ENCODE measurements at places on chromosomes 4 and X. TPM values are rescaled to one million over a fixed set of nuclear protein-coding genes. Genes with fewer than 3 reads are reported as not detected.

- no peaks in the 10 kb centered on the region for H3K36me3 ChIP-seq
- no peaks in the 10 kb centered on the region for H3K27me3 ChIP-seq
- H3K27ac ChIP-seq, result no peak overlapping the region
- no peak overlapping the region for H3K4me3 ChIP-seq
- DNase-seq, result no peak
These were observed 356.2 kb downstream of the GRIA2 start for GRCh38 chr4:157576671-157577217.

- no peaks in the 10 kb centered on the region for H3K36me3 ChIP-seq
- H3K4me3 ChIP-seq, result no peak overlapping the region
- DNase-seq, result no peak
- H3K27me3 ChIP-seq, result no peaks in the 10 kb centered on the region
- H3K27ac ChIP-seq, result no peak overlapping the region
These were observed 132.2 kb upstream of the FUNDC1 start for GRCh38 chrX:44674906-44675305.

DNA sequence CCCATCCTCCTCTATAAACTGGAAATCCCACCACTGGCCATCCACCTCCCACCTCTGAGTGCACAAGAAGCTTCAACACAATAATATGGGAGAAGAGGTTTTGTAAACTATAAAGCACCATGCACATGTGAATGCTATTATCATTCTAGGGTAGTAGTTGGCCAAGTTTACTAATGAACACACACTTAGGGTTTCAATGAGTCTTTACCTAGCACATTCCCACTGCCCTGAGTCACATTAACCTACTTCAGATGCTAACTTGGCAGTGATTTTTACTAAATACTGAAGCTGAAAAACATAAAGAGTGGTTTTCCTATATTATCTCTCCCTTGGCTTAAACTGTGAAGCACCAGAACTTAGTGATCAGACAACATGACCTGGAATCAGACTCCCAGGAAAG is 93.9 kb downstream of the SH3KBP1 start:
- no peak overlapping the region for H3K4me3 ChIP-seq
- no peaks in the 10 kb centered on the region for H3K4me1 ChIP-seq
- no peak overlapping the region for H3K27ac ChIP-seq
- H3K27me3 ChIP-seq, result no peaks in the 10 kb centered on the region
- no peaks in the 10 kb centered on the region for H3K36me3 ChIP-seq
- DNase-seq, result no peak

GRCh38 chrX:39670281-39670680 is 427.5 kb downstream of the BCOR start:
- no peaks in the 10 kb centered on the region for H3K36me3 ChIP-seq
- H3K4me1 ChIP-seq, result no peaks in the 10 kb centered on the region
- no peaks in the 10 kb centered on the region for H3K27me3 ChIP-seq
- no peak for DNase-seq
- H3K4me3 ChIP-seq, result no peak overlapping the region
- H3K27ac ChIP-seq, result no peak overlapping the region

DNA sequence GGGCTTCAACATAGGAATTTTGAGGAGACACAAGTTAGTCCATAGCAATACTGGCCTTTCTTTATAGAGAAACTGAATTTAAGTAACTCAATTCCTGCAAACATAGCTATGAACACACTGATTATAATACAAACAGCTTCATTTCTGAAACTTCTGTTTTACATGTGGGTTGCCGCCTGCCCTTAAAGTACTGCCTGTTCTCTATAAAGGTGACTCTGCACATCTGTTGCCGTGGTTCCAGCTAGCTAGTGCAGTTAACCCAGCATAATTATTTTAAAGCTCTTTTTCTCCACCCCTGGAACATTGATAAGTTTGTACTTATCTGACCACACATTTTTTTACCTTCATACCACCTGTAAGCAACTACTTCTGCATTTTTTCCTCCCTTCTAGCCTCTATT is 177.6 kb downstream of the NWD2 start:
- H3K4me3 ChIP-seq, result no peak overlapping the region
- no peaks in the 10 kb centered on the region for H3K36me3 ChIP-seq
- no peaks in the 10 kb centered on the region for H3K27me3 ChIP-seq
- no peaks in the 10 kb centered on the region for H3K4me1 ChIP-seq
- H3K27ac ChIP-seq, result no peak overlapping the region

DNA sequence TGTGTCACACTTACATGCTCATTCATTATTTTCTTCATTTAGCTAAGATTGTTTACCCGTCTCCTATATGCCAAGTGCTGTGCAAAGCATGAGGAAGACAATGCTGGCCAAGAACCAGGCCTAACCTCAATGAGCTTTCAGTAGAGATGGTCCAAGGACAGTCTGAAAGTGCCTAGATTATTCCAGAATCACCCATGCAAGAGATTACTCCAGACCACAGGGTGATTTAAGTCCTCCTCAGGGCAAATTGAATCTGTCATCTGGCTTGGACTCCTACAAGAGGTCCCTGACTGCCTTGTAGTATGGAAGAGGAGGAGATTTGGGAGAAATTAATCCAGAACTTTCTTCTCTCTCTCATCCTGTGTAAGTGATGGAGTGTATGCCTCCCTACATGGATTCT is 99.4 kb upstream of the NDP start:
- no peak for DNase-seq
- no peaks in the 10 kb centered on the region for H3K36me3 ChIP-seq
- no peaks in the 10 kb centered on the region for H3K4me1 ChIP-seq
- no peak overlapping the region for H3K4me3 ChIP-seq
- H3K27ac ChIP-seq, result no peak overlapping the region

- H3K4me3 ChIP-seq, result no peak overlapping the region
- H3K27me3 ChIP-seq, result no peaks in the 10 kb centered on the region
- H3K36me3 ChIP-seq, result no peaks in the 10 kb centered on the region
- no peak for DNase-seq
- no peaks in the 10 kb centered on the region for H3K4me1 ChIP-seq
- H3K27ac ChIP-seq, result no peak overlapping the region
These were observed 571.5 kb upstream of the AMOT start for GRCh38 chrX:113412106-113412505.

DNA sequence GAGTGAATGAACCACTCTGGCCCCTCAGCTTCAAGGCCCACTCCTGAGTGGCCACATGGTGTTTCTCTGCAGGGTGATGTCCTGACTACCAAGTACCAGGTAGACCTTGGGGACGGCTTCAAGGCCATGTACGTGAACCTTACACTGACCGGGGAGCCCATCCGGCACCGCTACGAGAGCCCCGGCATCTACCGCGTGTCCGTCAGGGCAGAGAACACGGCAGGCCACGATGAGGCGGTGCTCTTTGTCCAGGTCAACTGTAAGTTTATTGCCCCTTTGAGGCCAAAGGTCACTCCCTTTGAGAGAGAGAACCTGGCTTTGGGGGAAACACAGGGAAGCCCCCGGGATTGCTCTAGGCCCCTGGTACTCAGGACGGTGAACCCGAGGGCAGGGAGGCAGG is 216.0 kb downstream of the AFAP1 start:
- DNase-seq, result no peak
- no peak overlapping the region for H3K4me3 ChIP-seq
- H3K27ac ChIP-seq, result no peak overlapping the region
- H3K4me1 ChIP-seq, result no peaks in the 10 kb centered on the region
- H3K36me3 ChIP-seq, result no peaks in the 10 kb centered on the region

DNA sequence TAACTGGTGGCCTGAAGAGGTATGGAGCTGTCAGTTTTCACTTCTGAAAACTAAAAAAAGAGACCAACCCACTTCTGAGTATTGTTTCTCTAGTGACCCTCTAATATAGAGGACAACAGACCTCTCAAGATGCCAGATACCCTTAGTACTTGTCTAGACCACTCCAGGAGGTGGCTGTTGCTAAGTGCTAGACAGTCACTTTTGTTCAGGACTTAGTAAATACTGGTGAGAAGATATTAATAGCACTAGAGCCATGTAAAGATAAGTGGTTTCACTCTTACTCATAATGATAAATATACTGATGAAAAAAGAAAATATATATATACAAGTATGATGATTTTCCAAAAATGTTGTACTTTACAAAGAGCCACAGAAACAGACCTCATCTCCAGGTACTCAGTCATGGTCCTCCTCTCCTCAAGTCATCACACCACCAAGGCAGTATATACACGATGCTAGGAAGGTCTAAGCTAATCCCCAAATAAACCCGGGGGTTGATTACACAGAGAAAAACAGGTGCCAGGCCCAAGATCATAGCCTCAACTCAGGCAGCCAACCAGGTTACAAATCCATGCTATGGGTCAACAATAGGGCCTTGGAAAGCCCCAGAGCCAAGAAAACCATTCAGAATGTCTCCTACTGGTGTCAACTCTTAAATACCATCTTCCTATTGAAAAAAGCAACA is 66.9 kb downstream of the ARHGEF9 start:
- no peak overlapping the region for H3K4me3 ChIP-seq
- H3K36me3 ChIP-seq, result no peaks in the 10 kb centered on the region
- no peak overlapping the region for H3K27ac ChIP-seq
- H3K4me1 ChIP-seq, result no peaks in the 10 kb centered on the region
- no peak for DNase-seq

- H3K36me3 ChIP-seq, result no peaks in the 10 kb centered on the region
- H3K4me1 ChIP-seq, result no peaks in the 10 kb centered on the region
- H3K27ac ChIP-seq, result no peak overlapping the region
- H3K27me3 ChIP-seq, result no peaks in the 10 kb centered on the region
These were observed 436.1 kb downstream of the PCDH7 start for GRCh38 chr4:31156221-31156620.

- no peak overlapping the region for H3K4me3 ChIP-seq
- H3K27me3 ChIP-seq, result no peaks in the 10 kb centered on the region
- no peaks in the 10 kb centered on the region for H3K4me1 ChIP-seq
- no peak overlapping the region for H3K27ac ChIP-seq
- no peaks in the 10 kb centered on the region for H3K36me3 ChIP-seq
These were observed 5.3 kb downstream of the NKX1-1 start for GRCh38 chr4:1400831-1401408.

DNA sequence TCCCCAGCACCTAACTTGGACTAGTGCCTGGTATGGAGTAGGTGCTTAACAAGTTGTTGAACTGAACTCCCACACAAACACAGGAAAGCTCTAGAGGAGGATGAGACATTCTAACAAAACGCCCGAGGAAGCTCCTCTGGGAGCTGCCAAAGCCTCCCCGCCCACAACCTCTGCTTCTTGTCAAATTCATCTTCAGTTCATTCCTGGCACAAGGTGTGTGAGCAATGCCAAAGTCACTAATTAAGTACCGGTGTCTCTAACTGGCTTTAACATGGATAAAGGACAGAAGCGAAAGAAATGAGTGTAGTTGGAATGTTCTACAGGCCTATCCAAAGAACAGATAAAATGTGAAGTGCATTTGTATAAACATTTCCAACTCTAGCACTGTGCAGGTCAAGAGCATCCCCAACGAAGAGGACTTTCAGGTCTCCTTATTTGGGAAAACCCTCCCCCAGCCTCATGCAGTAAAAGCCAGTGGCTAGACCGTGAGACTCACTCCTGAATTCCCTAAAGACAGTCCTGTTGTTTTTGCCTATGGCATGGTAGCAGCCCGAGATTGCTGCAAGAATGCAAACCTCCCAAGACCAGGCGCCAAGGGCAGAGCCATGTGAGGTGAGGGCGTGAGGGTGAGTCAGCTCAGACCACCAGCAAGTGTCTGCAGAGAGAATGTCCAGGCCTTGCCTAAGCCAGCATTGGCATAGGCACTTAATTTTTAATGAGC is 72.2 kb upstream of the KLF3 start:
- H3K27me3 ChIP-seq, result no peaks in the 10 kb centered on the region
- H3K4me1 ChIP-seq, result no peaks in the 10 kb centered on the region
- no peak overlapping the region for H3K27ac ChIP-seq

DNA sequence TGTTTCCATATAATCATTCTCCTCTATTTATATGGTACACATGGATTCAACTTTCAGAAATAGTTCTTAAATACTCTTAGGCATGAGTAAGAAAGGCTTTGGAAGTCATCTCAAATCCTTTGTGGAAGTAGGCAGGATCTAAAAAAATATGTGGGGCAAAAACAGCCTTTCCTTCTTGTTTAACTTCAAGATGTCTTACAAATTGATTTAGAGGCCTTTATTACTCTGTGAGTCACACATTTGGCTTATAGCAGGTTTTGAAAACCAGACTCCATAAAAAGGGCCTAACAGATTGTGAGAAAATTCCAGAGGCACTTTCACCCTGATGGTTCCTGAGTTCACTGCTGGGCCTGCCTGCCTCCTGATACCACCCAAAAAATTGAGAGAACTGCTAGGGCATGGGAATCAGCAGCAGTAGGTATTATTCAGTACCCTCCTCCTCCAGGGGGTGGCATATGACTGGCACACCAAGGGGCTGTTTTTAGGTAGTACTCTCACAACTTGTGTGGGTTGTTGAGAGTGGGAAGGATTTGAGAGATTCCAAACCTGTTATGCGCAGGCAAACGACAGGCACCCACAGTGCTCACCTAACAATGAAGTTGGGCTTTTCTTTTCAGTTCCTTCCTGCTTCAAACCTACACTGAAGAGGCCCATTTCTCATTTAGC is 162.7 kb upstream of the MBNL3 start:
- H3K4me1 ChIP-seq, result no peaks in the 10 kb centered on the region
- H3K36me3 ChIP-seq, result no peaks in the 10 kb centered on the region
- H3K4me3 ChIP-seq, result no peak overlapping the region
- no peak for DNase-seq
- H3K27ac ChIP-seq, result no peak overlapping the region

- no peaks in the 10 kb centered on the region for H3K36me3 ChIP-seq
- no peak overlapping the region for H3K27ac ChIP-seq
These were observed 33.4 kb upstream of the SPON2 start for GRCh38 chr4:1205586-1206298.

- no peak overlapping the region for H3K27ac ChIP-seq
- H3K36me3 ChIP-seq, result no peaks in the 10 kb centered on the region
- H3K4me3 ChIP-seq, result no peak overlapping the region
- no peaks in the 10 kb centered on the region for H3K4me1 ChIP-seq
- no peaks in the 10 kb centered on the region for H3K27me3 ChIP-seq
These were observed 1170.8 kb upstream of the PCDH7 start for GRCh38 chr4:29549342-29549741.

GRCh38 chrX:150731795-150732194 is 38.6 kb downstream of the MTMR1 start:
- H3K27ac ChIP-seq, result no peak overlapping the region
- no peaks in the 10 kb centered on the region for H3K4me1 ChIP-seq
- no peaks in the 10 kb centered on the region for H3K27me3 ChIP-seq
- H3K36me3 ChIP-seq, result peaks cover 6% of the 10 kb centered on the region

- DNase-seq, result no peak
- no peak overlapping the region for H3K4me3 ChIP-seq
- H3K36me3 ChIP-seq, result no peaks in the 10 kb centered on the region
- no peaks in the 10 kb centered on the region for H3K4me1 ChIP-seq
These were observed 90.3 kb upstream of the CAMK2D start for GRCh38 chr4:113851816-113852215.

MGAT4D gene
- total RNA-seq, result not detected

DUSP21 gene
- not detected for total RNA-seq

MRFAP1L1 gene
- 29.5 TPM for total RNA-seq

PAGE4 gene
- total RNA-seq, result not detected

MTNR1A gene
- total RNA-seq, result 0.23 TPM

FGF13 gene
- total RNA-seq, result not detected

IL2 gene
- total RNA-seq, result 0.57 TPM

COX7B2 gene
- not detected for total RNA-seq

PAK3 gene
- total RNA-seq, result 0.15 TPM

BCAP31 gene
- 432 TPM for total RNA-seq

SERPINA7 gene
- 0.15 TPM for total RNA-seq

TMPRSS11B gene
- not detected for total RNA-seq

PDCL2 gene
- not detected for total RNA-seq

GAB3 gene
- 8.2 TPM for total RNA-seq

SPON2 gene
- 1.8 TPM for total RNA-seq

WDR17 gene
- 4.2 TPM for total RNA-seq

ETDA gene
- total RNA-seq, result not detected

TEX13C gene
- not detected for total RNA-seq

Measured in Panc1 (cell line).